ENCODE measurements at places on chromosomes 6 and 20. TPM values are rescaled to one million over a fixed set of nuclear protein-coding genes. Genes with fewer than 3 reads are reported as not detected.
A peak's percentile ranks its signal among the peaks of the same experiment; 100 is the strongest.

GRCh38 chr20:34676642-34677373 is at the start of gene PIGU:
PIGU (minus strand) TSS chr20:34677092; CDS start chr20:34677085, 7 bp downstream.
- H3K4me1 ChIP-seq: peaks cover 12% of the 10 kb centered on the region
- H3K27me3 ChIP-seq: no peaks in the 10 kb centered on the region
- peak within 1 kb of the TSS; percentile 85 for H3K27ac ChIP-seq
- DNase-seq: peak; percentile 93

DNA sequence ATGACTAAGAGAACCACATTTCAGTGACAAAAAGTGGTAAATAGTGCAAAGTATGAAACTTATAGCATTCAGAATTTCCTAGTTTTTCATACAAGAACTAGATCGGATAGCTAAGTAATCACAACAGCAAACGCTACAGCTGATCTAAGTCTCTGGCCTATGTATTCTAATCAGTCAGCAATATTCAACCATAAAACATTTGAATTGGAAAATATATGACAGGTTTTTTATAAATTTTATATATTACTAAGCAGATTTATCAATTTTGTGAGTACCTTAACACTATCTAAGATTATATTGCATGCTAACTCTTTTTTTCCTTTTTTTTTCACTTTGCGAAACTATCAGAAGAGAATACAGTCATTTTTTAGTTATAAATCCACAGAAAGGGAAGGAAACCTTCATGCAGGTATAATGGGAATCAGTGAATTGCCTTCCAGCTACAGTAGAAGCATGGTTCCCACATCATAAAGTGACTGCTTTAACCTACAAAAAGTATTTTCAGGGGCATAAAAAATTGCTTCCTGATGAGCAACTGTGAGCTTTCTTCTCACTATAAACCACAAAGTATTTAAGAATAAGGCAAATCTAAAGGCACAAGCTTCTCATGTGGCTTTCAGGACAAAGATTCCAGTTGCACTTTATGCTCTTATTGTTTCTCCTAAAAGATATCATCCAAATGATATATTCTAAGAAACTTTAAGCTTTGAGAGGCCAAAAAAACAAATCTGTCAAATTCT is 74.0 kb upstream of the GJE1 start:
- H3K36me3 ChIP-seq: no peaks in the 10 kb centered on the region
- no peaks in the 10 kb centered on the region for H3K27me3 ChIP-seq
- no peak for DNase-seq
- no peak overlapping the region for H3K4me3 ChIP-seq
- H3K27ac ChIP-seq: no peak overlapping the region

DNA sequence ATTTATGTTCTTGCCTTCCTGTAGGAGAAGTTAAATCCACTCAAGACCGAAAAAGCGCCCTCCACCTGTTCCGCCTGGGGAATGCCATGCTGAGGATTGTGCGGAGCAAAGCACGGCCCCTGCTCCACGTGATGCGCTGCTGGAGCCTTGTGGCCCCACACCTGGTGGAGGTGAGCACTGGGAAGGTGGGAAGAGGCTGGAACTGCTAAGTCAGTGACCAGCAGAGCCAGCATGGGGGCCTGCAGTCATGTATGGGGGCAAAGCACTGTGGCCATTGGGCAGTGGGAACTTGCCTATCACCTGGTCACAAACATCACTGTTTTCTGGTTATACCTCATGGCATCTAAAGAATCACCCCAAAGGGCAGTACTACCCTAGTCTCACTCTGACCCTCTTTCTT is 78.5 kb upstream of the PBOV1 start:
- no peak for DNase-seq
- H3K4me3 ChIP-seq: no peak overlapping the region
- H3K4me1 ChIP-seq: no peaks in the 10 kb centered on the region

DNA sequence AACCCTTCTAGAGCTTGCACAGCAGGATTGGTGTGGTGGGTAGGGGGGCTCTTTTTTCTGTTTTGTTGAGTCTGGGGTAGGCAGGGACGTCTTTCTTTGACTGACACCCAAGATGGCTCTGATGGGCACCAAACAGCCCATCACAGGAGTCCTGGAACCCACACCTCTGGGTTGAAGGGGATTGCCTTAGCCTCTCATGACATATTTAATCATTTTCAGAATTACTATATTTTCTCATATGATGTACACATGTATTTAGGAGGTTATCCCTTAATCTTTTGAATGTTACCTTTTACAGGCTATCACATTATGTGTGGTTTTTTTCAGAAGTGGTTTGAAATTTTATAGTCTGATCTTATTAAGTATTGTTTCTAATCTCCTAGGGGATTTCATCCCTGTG is 64.6 kb downstream of the RPP40 start:
- H3K27me3 ChIP-seq: no peaks in the 10 kb centered on the region
- peaks cover 8% of the 10 kb centered on the region for H3K36me3 ChIP-seq
- H3K4me3 ChIP-seq: no peak overlapping the region

DNA sequence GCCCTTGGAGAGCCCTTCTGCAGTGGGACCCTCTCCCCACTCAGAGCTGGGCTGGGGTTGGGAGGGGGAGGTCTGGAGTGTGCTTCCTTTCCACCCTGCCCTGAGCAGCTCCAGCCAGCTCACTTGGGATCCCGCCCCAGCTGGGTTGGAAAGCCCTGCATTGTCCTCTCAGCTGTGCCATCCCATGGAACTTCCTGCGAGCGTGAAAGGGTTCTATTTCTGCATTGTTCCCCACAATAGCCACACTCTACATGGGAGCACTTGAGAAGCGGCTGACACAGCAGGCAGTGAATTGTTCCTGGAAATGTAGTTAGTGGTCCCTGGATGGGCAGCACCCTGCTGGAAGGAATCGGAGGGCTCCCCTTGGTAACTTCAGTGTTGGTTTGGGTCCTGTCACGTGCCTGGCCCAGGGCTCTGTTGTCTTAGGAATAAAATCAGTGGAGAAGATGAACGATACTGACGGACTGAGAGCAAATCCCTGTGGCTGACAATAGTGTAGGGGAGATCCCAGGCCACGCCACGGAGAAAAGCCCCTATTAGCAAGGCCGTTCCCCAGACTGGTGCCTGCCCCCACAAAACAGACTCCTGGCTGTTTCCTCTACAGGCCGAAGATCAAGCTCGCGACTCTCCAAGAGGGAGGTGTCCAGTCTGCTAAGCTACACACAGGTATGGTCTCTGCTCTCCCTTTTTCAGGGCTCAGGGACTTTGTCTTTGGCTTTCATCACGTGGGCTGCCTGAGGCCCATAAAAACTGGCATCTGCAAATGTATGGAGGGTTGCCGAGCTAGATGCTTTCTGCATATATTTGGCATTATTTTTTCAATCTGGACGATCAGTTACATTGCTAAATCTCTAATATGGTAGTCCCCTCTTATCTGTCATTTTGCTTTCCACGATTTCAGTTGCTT is 18.8 kb downstream of the DNMT3B start:
- no peaks in the 10 kb centered on the region for H3K4me1 ChIP-seq
- no peak for DNase-seq
- H3K27ac ChIP-seq: no peak overlapping the region
- no peak overlapping the region for H3K4me3 ChIP-seq

DNA sequence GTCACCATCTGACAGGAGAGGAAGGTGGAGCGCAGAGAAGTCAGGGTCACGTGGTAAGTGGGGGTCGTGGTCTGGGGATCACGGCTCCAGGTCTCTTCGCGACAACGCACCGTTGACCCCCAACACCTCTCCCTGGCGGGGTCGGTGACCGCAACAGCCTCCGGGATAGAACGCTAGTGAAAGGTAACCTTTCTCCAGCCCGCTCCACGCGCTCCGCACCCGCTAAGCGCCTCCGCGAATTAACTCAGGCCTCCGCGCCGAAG is 600 bp upstream of the SYNJ2 start:
- no peak for DNase-seq
- H3K27ac ChIP-seq: peak overlapping the region; percentile 47
- peak overlapping the region; percentile 11 for H3K4me3 ChIP-seq
- no peaks in the 10 kb centered on the region for H3K36me3 ChIP-seq
- H3K27me3 ChIP-seq: no peaks in the 10 kb centered on the region
- H3K4me1 ChIP-seq: peaks cover 43% of the 10 kb centered on the region

- DNase-seq: no peak
- no peaks in the 10 kb centered on the region for H3K4me1 ChIP-seq
- no peaks in the 10 kb centered on the region for H3K36me3 ChIP-seq
- H3K27ac ChIP-seq: no peak overlapping the region
These were observed 111.4 kb downstream of the QKI start for GRCh38 chr6:163525926-163526325.

DNA sequence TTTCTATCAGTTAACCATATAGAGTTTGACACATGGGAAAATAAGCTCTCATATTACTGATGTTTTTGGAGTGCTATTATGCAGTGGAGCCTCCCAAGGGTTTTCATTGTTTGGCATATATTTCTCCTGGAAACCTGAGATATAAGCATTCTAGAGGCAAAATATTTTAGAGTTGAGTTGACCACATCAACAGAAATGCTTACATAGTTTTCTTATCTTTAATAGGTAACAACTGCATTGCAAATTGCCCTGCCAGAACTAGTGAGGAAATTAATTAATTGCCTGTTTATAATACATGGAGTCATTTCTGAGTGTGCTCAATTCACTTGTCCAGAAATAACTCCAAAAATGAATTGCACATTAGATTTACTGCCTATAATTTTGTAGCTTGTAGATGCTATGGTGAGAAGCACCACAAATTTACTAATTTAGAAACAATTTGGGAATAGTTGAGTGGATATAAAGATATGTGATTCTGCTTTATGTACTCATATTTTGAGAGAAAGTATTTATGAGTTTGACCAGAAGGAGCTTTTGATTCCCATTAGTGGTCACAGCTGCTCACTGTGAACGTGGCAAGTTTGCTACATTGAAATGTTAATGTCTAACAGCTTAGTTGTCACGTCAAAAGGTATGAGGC is 288.7 kb downstream of the CD109 start:
- H3K4me3 ChIP-seq: no peak overlapping the region
- no peaks in the 10 kb centered on the region for H3K27me3 ChIP-seq
- no peaks in the 10 kb centered on the region for H3K4me1 ChIP-seq
- no peak for DNase-seq

MAS1 gene
- polyA plus RNA-seq: not detected

RNF5 gene
- polyA plus RNA-seq: 127 TPM

TEAD3 gene
- 0.18 TPM for polyA plus RNA-seq
